PC-3 (cell line): ENCODE measurements at places on chromosomes 3 and 15.

GRCh38 chr3:41502481-41502880 is 303.2 kb downstream of the CTNNB1 start:
- no peaks in the 10 kb centered on the region for H3K36me3 ChIP-seq
- no peak overlapping the region for H3K27ac ChIP-seq
- no peak overlapping the region for H3K4me3 ChIP-seq
- H3K4me1 ChIP-seq, result no peaks in the 10 kb centered on the region

DNA sequence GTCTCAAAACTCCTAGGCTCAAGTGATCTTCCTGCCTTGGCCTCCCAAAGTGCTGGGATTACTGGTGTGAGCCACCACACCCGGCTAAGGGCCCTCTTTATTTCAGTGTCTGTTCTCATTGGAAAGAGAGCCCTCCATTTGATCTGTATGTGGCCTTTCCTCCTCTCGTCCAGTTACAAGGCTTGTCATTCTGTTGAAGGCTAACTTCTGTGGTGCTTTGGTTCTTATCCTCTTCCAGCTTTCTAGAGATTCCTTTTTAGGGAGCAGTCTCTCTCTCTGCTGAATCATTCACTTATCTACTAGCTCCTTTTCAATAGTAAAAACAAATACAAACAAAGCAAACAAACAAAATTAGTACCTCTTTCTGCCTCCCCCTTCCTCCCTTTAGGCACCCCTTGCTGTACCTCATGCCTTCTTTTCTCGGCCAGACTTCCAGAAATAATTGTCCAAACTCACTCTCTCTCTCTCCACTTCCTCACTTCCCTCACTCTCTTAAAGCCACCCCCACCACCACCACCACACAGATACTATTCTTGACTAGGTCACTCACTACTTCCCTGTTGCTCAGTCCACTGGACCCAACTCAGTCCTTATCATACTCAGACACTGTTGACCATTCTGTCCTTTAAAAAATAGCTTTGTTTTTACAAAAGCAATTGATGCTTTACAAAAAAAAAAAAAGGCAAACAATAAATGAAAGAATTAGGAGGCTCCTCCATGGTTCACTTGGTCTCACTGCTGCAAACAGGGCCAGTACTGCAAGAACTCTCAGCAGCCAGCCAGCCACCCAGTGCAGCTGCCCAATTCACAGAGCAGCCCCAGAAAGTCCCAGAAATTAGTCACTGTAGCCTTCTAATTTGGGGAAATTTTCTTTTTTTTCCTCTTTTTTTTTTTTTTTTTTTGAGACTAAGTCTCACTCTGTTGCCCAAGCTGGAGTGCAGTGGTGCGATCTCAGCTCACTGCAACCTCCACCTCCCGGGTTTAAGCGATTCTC is 31.7 kb upstream of the RAB11A start:
- H3K4me1 ChIP-seq, result peaks cover 14% of the 10 kb centered on the region
- no peaks in the 10 kb centered on the region for H3K27me3 ChIP-seq
- H3K4me3 ChIP-seq, result no peak overlapping the region
- no peak overlapping the region for H3K27ac ChIP-seq
- no peak for DNase-seq

- no peaks in the 10 kb centered on the region for H3K27me3 ChIP-seq
- peak overlapping the region; percentile 26; the same call in 1 of the 2 replicates for H3K4me3 ChIP-seq
- H3K36me3 ChIP-seq, result no peaks in the 10 kb centered on the region
- DNase-seq, result peak; percentile 87
- H3K4me1 ChIP-seq, result peaks cover 34% of the 10 kb centered on the region
- peak overlapping the region; percentile 92 for H3K27ac ChIP-seq
These were observed 2.7 kb downstream of the UPK1B start for GRCh38 chr3:119175872-119176756.

GRCh38 chr15:63452552-63453136 is 51.7 kb upstream of the USP3 start:
- no peaks in the 10 kb centered on the region for H3K36me3 ChIP-seq
- no peak overlapping the region for H3K4me3 ChIP-seq
- peaks cover 7% of the 10 kb centered on the region for H3K4me1 ChIP-seq

DNA sequence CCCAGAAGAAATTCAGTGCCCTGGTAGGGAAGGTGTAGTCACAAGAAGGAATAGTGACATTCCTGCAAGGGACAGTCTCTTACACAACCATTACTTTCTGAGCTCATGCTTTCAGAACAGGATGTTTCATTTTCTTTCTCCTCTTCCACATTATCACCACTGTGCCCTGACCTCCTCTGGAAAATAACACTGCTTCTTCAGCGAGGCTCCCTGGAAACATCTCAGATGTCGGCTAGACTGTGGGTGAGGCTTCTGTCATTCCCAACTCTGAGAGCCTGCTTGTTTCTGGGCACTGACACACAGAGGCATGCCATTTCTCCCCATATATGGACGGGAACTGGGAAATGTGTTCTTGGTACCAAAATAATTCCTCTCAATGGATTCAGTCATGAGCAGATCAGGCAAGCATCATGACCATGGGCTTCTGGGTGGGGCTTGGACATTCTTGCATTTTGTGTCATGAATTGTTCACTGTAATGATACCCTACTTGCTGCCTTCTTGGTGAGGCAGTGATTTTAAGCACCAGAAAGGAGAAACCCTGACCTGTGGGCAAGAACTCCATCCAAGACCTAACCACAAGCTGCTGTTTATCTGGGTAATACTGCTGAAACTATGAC is 14.3 kb upstream of the TNFAIP8L3 start:
- H3K27ac ChIP-seq, result no peak overlapping the region
- H3K27me3 ChIP-seq, result no peaks in the 10 kb centered on the region
- H3K36me3 ChIP-seq, result no peaks in the 10 kb centered on the region

GRCh38 chr3:128448491-128448890 is 18.2 kb downstream of the DNAJB8 start:
- no peak overlapping the region for H3K27ac ChIP-seq
- no peaks in the 10 kb centered on the region for H3K27me3 ChIP-seq
- no peaks in the 10 kb centered on the region for H3K4me1 ChIP-seq
- no peak for DNase-seq
- no peak overlapping the region for H3K4me3 ChIP-seq

DNA sequence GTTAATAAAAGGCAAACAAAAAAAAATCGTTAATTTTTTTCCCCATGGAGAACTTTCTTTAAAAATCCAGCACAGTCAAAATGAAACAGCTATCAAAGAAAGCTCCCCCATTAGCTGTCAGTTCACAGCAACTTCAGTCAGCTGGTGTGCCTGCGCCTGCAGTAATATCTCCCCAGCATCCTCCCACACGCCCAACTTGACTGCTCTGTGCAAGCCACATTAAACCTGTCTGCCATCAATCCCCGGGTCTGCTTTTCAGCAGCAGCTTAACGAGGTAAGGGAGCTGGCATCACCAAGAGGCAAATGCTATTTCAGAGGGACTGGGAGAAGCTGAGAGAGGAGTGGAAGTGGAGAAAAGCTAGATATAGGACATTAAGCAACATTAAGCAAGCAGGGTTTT is 337.5 kb downstream of the GAP43 start:
- H3K27ac ChIP-seq, result no peak overlapping the region
- H3K36me3 ChIP-seq, result no peaks in the 10 kb centered on the region
- DNase-seq, result no peak
- no peaks in the 10 kb centered on the region for H3K27me3 ChIP-seq

- no peaks in the 10 kb centered on the region for H3K36me3 ChIP-seq
- H3K4me1 ChIP-seq, result peaks cover 8% of the 10 kb centered on the region
- no peak overlapping the region for H3K4me3 ChIP-seq
- H3K27me3 ChIP-seq, result no peaks in the 10 kb centered on the region
These were observed 663.1 kb upstream of the ADAMTS9 start for GRCh38 chr3:65350801-65351476.

DNA sequence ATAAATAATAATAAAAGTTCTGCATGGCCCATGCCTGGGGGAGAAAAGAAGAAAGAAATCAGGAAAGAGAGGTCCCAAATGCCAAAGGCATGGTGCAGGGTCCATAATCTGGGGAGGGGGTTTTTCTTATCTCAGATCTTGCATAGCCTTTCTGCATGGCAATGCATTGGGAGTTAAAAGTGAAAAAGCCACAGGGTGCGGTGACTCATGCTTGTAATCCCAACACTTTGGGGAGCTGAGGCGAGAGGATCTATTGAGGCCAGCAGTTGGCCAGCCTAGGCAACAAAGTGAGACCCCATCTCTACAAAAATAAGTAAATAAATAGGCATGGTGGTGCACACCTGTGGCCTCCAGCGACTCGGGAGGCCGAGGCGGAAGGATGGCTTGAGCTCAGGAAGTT is 76.8 kb upstream of the GATA2 start:
- no peak for DNase-seq
- H3K4me3 ChIP-seq, result no peak overlapping the region
- H3K27me3 ChIP-seq, result no peaks in the 10 kb centered on the region
- H3K36me3 ChIP-seq, result no peaks in the 10 kb centered on the region

- H3K36me3 ChIP-seq, result peaks cover 19% of the 10 kb centered on the region
- no peak for DNase-seq
- H3K27me3 ChIP-seq, result no peaks in the 10 kb centered on the region
These were observed 3.3 kb downstream of the WNT7A start for GRCh38 chr3:13876451-13877100.

DNA sequence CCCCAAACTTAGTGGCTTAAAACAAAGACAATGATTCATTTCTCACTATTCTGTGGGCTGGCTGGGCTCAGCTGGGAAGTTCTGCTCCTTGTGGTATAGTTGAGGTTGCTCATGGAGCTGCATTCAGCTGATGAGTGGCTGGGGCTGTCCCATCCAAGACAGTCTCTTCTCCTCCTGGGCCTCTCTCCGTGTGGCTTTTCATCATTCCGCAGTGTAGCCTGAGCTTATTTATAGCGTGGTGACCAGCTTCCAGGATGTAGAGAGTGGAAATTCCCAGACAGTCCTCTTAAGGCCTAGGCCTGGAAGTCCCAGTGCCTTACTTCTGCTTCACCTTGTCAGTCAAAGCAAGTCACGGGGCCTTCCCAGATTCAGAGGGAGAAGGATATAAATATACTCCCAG is 136.7 kb upstream of the DAZL start:
- H3K4me3 ChIP-seq, result no peak overlapping the region
- H3K4me1 ChIP-seq, result peaks cover 17% of the 10 kb centered on the region
- H3K27me3 ChIP-seq, result no peaks in the 10 kb centered on the region
- peak overlapping the region; percentile 49 for H3K27ac ChIP-seq
- DNase-seq, result no peak

DNA sequence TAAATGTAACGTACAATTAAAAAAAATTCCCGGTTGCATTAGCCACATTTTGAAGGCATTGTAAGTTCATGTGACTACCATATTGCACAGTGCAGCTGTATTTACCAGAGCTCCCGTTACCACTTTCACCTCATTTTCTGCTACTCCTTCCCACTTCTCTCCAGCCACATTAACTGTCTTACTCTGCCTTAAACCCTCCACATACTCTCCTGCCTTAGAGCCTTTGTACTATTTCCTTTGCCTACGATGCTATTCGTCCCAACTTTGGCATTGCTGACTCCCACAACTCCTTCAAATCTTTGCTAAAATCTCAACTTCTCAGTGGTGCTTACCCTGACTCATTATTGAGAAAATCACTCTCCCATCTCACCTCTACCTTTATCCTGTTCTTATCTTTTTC is 115.2 kb downstream of the CADM2 start:
- no peaks in the 10 kb centered on the region for H3K36me3 ChIP-seq
- H3K27me3 ChIP-seq, result no peaks in the 10 kb centered on the region
- no peaks in the 10 kb centered on the region for H3K4me1 ChIP-seq

GRCh38 chr3:69321301-69322157 is 64.4 kb downstream of the FRMD4B start:
- no peaks in the 10 kb centered on the region for H3K36me3 ChIP-seq
- H3K4me3 ChIP-seq, result no peak overlapping the region
- H3K4me1 ChIP-seq, result no peaks in the 10 kb centered on the region
- DNase-seq, result no peak
- H3K27ac ChIP-seq, result no peak overlapping the region
- no peaks in the 10 kb centered on the region for H3K27me3 ChIP-seq
